ENCODE measurements at places on chromosomes 13 and 19.

GRCh38 chr19:11617180-11618062 lies 20.1 kb downstream of the ZNF627 start:
- no peak for DNase-seq

DNA sequence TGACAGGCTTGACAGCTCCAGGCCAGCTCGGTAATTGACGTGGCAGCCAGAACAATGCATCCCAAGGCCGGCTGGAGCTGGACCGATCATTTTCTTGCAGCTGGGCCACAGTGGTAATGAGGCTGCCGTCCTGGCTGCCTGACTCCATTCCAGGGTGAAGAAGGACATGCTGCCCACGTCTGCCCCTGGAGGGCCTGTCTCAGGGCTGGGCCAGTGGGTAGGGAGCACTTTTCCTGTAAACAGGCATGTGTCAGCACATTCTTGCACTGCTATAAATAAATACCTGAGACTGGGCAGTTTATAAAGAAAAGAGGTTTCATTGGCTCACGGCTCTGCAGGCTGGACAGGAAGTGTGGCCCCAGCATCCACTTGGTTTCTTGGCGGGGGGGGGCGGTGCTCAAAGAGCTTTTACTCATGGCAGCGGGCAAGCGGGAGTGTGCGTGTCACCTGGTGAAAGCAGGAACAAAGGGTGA lies 38.1 kb upstream of the KCTD15 start:
- DNase-seq, result no peak

DNA sequence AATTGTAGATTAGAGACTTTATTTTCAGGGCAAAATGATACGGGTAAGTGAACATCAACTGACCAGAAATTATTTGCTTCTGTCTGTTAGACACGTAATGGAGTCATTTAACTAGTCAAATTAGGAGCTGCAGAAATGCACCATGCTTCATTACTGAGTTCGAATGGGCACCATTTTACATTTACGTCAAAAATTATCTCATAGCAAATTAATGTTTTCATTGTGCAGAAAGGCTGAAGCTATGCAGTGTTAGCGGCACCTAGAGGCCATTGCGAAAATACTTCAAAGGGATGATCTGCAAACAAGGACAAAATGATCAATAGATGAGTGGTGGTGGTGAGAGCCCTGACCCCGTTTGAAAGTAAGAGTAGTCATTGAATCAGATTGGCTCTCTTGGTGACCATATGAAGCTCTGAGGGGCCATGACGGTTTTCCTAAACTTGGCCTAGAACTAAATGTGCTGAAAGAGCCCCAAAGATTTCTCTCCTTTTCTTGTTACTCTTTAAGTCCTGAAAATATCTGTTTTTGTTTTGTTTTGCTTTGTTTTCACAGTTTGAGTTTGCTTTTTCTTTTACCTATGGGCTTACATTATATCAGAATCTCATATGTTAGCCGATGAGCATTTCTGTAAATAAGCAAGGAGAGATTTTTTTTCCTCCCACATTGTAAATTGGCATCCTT lies 277.9 kb downstream of the ZNF536 start:
- peak; percentile 37 for DNase-seq

DNA sequence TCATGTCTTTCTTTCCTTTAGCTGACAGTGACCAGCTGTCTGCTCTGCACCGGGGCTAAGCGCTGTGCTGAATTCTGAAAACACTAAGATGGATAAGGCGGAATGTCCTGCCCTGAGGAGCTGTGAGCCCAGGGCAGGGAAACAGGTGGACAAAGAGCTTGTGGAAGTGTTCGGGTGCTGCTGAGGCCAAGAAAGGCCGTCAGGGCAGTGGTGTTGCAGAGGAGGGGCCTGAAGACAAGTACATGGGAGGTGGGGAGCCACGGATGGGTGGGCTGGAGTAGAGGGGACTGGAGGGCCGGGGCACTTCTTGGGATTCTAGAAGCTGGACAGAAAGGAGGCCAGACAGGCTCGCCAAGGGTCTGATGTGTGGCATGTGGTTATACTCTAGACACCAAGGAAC lies 66.2 kb upstream of the GPR183 start:
- DNase-seq, result no peak

DNA sequence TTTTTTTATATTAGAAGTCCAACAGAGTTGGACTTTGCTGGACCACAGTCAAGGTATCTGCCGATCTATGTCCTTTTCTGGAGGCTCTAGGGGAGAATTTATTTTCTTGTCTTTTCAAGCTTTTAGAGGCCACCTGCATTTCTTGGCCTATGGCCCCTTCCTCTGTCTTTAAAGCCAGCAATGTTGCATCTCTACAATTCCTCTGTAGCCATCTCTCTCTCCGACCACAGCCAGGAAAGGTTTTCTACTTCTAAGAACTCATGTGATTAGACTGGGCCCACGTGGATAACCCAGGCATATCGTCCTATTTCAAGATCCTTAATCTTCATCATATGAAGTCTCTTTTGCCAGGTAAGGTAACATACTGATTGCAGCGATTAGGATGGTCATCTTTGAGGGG lies 43.5 kb upstream of the RGCC start:
- DNase-seq, result no peak

- no peak for DNase-seq
Observed at GRCh38 chr13:71590654-71591148, 276.3 kb downstream of the DACH1 start.

GRCh38 chr13:104871456-104871855 lies 1664.0 kb downstream of the EFNB2 start:
- DNase-seq, result no peak

DNA sequence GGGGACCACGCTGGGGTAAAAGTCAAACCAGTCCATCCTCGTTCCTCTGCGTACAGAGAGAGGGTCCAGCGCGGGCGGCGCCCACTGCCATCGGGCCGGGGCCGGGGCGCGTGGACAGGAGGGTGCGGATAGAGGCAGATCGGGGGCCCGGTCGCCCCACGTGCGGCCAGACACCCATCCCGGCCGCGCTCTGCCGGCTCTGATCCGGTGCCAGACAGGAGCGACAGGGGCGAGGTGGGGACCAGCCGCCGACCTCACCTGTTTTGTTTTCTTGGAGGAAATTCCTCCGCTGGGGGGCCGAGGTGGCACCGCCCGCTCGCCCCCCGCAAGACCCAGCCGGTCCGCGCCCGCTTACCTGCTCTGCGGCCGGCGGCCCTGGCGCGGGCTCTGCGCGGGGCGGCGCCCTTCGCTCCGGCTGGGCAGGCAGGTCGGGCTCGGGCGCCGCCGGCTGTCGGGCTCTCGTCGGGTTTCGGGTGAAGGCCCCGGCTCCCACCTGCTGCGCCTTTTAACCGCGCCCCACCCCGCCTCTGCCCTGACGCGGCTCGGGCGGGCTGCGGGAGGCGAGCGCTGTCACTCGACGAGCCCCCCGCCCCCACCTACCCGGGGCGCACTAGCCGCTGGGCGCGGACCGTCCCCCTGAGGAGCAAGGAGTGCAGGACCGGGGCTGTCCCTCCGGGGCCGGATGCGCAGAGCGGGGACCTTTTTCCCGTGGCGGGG lies at the start of gene GJB6:
GJB6 (minus strand) TSS at position 481 of the 717 bp plus-strand sequence. CDS start 8,839 bp downstream, outside the sequence.
- peak; percentile 59 for DNase-seq

DNA sequence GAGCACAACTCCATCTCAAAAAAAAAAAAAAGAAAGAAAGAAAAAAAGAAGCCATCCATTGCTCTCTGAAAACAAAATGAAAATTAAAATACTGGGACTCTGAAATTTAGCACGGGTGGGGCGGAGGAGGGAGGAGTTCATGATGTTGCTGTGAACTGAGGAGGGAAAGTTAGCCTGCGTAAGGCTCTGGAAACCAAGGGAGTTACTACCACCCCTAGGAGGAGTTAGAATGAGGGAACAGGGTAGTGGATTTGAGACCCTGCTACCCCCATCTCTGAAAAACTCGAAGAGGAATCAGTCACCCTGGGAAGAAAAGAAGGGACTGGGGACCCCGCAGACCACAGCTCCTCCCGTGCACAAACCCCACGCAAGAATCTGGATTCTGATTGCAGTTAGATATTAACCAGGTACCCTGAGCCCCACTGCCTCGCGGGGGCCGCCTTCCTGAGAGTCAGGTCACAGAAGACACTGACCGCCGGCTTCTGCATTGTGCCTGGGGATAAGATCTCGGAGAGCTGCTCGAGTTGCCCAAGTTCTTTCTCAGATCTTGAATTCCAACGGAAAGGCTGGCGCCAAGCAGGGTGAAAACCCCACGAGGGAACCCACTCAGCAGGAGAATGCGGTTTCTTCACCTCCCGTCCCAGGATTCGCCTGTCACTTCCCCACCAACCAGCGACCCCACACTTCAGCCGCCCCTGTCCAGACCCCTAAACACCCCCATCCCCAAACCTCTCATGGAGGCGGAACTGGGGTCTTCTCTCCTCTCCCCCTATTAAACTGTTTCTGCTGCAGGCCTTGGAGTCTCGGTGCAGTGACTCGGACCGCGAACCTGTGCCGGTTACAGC lies 870 bp downstream of the ZNF442 start:
- DNase-seq, result peak; percentile 59

DNA sequence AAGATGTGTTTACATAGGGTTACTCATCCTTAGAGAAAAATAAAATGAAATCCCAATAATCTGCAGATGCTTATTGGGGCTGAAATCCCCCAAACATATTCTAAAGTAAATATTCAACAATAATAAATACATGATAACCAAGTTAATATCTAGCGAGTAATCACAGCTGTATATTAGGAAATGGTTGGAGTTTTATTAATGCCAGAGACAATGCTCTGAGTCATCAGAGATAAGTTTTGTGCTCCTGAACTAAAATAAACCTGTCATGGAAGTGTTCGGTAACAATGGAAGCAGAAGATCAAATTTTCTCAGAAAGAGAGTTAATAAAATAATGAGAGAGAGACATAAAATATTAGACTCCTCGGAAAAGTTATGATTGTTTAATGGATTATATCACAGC lies 31.4 kb downstream of the FLT1 start:
- DNase-seq, result no peak

DNA sequence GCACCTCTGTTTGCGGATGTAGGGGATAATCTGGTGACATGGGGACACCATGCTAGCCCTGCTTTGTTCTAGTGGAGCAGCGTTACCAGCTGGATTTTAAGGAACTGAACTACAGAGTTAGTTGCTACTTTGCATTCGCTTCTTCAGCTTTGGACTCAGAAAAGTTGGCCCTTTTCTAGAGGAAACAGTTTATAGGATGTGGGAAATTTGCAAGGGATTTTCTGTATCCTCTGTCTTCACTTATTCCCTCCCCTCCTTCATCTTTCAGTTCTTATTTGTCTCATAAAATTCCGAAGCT lies 2.1 kb downstream of the GATAD2A start:
- no peak for DNase-seq

DNA sequence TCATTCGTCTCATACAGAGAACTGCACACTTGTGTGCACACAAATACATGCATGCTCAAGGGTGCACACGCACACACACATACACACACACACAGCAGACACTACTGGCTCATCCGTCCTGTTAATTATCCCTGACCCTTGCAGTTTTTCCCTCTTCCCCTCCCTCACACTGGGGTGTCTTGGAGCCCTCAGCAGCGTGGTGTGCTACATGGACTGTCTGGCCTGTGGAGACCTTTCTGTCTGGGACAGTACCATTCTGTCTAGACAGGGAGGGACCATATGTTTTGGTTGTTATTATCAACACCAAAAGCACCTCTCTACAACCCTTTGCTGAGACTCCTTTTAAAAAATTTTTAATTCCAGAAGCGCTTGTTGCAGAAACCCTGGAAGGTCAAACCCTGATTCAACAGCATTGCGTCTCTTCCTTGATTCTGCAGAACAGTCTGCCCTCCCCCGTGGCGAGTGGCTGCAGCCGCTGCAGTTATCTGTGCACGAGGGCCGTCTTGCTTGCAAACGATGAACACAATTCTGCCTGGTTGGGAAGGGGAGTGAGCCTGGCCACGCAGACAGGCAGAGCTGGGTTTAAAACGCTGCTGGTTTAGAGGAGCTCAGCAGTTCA lies 374.0 kb downstream of the IRS2 start:
- peak; percentile 77 for DNase-seq

GRCh38 chr13:39913928-39914327 lies 258.5 kb downstream of the COG6 start:
- DNase-seq, result no peak

DNA sequence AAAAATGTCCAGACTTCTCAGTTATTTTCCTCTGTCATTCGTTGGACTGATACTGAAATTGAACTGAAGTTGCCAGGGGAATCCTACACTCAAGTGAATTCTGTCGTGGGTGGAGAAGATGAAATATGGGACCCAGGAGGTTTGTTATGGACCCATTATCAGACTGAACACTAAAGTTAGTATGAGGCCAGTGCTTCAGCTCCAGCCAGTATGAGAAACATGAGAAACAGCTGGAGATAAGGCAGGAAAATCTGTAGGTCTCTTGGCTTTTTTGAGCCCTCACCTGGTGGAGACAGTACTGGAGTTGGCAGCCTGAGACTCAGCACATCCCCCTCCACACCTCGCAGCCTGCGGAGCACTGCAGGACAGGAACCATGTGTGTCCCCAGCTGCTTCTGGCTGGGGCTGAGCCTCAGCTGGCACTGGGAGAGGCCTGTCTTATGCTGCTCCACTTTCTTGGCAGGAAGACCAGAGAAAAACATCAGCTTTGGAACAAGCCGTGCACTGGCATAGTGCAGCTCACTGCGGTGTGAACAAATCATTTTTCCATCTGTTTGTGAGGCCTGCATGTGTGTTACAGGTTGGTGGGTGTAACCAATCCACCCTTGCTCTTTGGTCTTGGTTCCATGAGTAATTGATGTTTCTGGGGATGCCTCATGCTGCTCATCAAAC lies 641.0 kb downstream of the FGF9 start:
- no peak for DNase-seq

DNA sequence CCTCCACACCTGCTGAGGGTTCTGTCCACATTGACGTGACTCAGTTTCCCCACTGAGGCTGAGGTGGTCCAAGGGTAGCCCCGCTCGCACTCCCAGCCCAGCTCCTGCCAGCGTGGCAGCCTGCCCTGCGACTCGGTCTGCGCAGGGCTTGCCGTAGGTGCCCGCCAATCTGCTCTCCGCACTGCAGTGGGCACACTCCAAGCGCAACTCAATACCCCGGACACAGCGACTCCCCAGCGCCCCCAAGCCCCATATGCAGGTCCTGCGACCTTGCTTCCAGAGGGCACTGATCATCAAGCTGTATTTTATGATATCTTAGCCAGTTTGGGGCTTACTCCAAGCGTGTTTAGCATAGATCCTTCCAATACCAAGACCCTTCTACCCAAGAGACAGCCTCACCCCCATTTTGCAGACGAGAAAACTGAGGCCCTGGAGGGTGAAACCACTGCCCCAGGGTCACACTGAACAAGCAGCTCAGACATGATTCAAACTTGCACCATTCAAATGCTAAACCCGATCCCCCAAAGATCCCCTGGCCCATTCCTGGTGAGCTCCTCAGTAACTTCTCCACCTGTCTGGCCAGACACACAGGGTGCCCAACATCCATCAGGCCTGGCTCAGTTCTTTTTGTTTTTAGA lies 13.5 kb downstream of the PTPRS start:
- DNase-seq, result no peak

GRCh38 chr19:35299523-35300338 lies 7.8 kb downstream of the MAG start:
- no peak for DNase-seq

DNA sequence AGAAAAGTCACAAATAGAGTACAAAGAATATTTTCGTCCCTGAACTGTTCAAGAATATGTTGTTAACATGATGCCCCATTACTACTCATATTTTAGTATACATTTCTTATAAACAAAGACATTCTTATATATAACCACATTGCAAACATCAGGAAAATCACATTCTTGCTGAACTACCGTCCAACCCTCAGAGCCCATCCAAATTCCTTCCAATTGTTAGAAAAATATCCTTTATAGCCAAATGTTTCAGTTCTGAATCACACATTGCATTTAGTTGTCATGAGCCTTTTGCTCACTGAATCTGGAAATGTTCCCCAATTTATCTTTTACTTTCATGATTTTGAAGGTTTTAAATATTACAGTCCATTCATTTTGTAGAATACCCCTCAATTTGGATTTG lies 467.8 kb upstream of the ARGLU1 start:
- DNase-seq, result no peak
